ENCODE measurements at places on chromosomes 1 and 21.

GRCh38 chr1:174769961-174770549, 229.7 kb upstream of the CACYBP start:
- DNase-seq, result peak; percentile 68

GRCh38 chr1:178946855-178947676, 76.2 kb upstream of the ANGPTL1 start:
- DNase-seq, result no peak

DNA sequence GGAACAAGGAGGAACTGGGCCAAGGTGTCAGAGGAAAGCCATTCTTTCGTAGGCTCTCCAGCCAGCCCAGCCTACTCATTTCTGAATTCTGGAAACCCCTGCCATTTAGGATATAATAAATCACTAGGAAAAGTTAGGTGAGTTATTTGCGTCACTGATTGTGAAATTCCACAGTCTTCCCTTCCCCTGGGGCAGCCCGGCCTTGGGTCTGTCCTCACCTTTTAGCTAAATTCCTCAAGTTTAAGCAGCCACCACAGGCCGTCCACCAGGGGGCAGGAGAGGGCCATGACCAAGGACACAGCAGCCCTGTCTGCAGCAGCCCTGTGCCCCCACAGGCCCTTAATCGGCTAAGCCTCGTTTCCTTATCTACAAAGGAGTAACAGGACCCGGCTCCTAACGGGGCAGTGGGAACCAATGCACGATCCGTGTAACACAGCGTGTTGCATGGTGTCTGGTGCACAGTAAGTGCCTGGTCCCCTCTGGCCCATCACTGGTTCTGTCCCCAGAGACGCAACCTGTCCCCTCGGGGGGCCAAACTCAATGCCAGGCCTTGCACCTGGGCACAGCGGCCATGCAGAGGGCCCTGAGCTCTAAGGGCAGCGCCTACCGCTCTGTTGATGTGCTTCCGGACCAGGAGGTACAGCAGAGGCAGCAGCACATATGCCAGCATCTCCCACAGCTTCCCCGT, 18.1 kb downstream of the GPR157 start:
- DNase-seq, result peak; percentile 97

DNA sequence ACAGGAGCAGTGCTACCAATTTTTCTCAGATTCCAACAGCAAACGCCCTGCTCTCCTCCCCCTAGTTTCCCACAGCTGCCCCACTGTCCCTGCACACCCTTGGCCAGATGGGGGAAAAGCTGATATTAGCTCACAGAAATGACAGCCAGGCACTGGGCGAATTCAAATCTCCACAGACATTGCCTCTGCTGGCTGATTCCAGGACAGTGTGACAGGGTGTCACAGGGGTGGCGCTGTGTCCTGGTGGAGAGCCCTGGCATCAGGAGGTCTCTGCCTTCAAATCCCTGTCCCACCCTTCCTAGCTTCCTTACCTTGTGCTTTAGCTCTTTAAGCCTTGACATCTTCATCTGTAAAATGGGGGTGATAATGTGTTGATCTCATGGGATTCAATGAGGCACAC, 10.4 kb downstream of the OLIG1 start:
- DNase-seq, result no peak
